ENCODE measurements at places on chromosomes 1 and 21.

DNA sequence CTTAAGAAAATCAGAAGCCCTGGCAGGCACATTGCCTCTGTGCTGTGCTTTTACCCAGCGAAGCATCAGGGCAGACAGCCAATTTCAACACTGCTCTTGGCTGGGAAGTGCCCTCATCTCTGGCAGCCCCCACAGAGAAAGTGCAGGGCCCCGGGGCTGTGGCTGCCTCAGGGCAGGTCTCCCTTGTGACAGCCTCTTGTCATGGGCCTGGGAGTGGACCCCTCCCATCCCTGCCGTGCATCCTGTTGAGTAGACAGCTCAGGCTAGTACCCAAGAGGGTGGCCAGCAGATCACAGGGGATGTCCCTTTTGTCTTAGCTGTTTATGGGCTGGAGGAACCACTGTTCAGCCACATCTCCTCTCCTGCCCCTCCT lies 23.3 kb downstream of the TTC34 start:
- H3K4me1 ChIP-seq: no peaks in the 10 kb centered on the region
- H3K36me3 ChIP-seq: no peaks in the 10 kb centered on the region
- H3K4me3 ChIP-seq: no peak overlapping the region
- no peak for DNase-seq
- no peak overlapping the region for H3K27ac ChIP-seq

DNA sequence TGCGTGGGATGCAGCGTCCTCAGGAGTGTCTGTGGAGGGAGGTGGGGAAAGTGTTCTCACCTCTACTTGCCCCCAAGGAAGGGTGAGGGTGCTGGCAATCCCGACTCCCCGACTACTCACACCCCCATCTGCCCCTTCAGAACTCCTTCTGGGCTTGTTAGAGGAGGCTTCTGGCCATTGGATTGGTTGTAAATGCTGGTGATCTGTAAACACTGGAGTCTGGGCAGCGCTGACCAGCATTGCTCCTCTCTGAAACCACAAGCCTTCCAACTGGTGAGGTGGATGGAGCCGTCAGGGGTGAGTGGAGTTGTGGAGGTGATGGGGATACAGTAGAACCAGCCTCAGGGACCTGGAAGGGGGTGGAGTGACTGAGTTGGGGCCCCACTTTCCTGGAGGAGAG lies 59.3 kb downstream of the NKAIN1 start:
- H3K4me3 ChIP-seq: no peak overlapping the region
- H3K36me3 ChIP-seq: no peaks in the 10 kb centered on the region
- no peaks in the 10 kb centered on the region for H3K4me1 ChIP-seq

DNA sequence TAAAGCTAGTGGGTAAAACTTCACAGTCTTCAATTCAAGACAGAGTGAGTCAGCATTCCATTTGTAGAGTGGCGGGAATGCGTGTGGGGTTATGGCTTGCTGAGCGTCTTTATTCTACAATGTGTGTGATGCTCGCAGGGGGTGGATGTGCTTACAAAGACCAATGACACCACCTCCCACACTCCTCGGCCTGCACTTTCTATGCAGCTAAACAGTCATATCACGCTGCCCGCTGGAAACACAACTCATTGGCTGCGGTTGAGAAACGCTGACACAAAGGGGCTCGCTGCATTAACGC lies 298.5 kb downstream of the PCP4 start:
- DNase-seq: no peak
- no peaks in the 10 kb centered on the region for H3K36me3 ChIP-seq
- H3K27ac ChIP-seq: no peak overlapping the region
- no peak overlapping the region for H3K4me3 ChIP-seq
- H3K27me3 ChIP-seq: no peaks in the 10 kb centered on the region
- no peaks in the 10 kb centered on the region for H3K4me1 ChIP-seq

- H3K36me3 ChIP-seq: no peaks in the 10 kb centered on the region
- peak; percentile 79 for DNase-seq
- no peak overlapping the region for H3K4me3 ChIP-seq
- peaks cover 4% of the 10 kb centered on the region for H3K27me3 ChIP-seq
- no peaks in the 10 kb centered on the region for H3K4me1 ChIP-seq
- H3K27ac ChIP-seq: no peak overlapping the region
These were observed 73.9 kb upstream of the VTCN1 start for GRCh38 chr1:117284399-117285215.

- H3K4me3 ChIP-seq: no peak overlapping the region
- H3K27me3 ChIP-seq: no peaks in the 10 kb centered on the region
- H3K4me1 ChIP-seq: no peaks in the 10 kb centered on the region
- DNase-seq: no peak
- no peak overlapping the region for H3K27ac ChIP-seq
These were observed 27.7 kb upstream of the SYT6 start for GRCh38 chr1:114181356-114181755.

GRCh38 chr1:20921285-20921684 lies 134.2 kb upstream of the HP1BP3 start:
- H3K36me3 ChIP-seq: peaks cover under 1% of the 10 kb centered on the region
- no peak overlapping the region for H3K27ac ChIP-seq

- H3K27me3 ChIP-seq: peaks cover 36% of the 10 kb centered on the region
- no peaks in the 10 kb centered on the region for H3K36me3 ChIP-seq
- H3K4me3 ChIP-seq: no peak overlapping the region
- no peaks in the 10 kb centered on the region for H3K4me1 ChIP-seq
- no peak overlapping the region for H3K27ac ChIP-seq
These were observed 623 bp downstream of the GNG4 start for GRCh38 chr1:235648954-235649367.

DNA sequence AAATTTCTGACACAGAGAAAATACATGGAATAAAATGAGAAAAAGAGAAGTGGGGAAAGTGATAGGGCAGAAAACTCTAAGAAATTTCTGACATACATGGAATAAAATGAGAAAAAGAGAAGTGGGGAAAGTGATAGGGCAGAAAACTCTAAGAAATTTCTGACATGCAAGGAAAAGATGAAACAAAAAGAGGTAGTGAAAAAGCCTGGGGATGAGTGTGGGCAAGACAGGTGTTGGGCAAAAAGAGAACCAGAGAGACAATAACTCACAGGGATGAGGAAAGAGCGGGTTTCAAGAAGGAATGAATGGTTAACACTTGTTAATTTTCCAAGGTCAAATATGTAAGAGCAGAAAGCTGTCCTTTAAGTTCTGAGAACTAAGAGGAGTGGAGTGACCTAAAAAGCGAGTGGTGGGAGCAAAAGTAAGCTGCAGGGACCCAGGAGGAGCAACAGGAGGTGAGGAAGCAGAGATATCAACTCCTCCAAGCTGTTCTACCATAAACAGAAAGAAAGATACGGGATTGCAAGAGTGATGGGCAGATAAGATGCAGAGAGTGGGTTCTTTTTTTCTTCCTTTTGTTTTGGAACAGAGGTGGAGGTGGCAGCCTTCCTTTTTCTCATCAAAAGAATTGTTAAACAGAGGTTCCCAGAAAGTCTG lies 29.9 kb upstream of the EXO1 start:
- no peak overlapping the region for H3K27ac ChIP-seq
- no peak overlapping the region for H3K4me3 ChIP-seq
- DNase-seq: no peak

DNA sequence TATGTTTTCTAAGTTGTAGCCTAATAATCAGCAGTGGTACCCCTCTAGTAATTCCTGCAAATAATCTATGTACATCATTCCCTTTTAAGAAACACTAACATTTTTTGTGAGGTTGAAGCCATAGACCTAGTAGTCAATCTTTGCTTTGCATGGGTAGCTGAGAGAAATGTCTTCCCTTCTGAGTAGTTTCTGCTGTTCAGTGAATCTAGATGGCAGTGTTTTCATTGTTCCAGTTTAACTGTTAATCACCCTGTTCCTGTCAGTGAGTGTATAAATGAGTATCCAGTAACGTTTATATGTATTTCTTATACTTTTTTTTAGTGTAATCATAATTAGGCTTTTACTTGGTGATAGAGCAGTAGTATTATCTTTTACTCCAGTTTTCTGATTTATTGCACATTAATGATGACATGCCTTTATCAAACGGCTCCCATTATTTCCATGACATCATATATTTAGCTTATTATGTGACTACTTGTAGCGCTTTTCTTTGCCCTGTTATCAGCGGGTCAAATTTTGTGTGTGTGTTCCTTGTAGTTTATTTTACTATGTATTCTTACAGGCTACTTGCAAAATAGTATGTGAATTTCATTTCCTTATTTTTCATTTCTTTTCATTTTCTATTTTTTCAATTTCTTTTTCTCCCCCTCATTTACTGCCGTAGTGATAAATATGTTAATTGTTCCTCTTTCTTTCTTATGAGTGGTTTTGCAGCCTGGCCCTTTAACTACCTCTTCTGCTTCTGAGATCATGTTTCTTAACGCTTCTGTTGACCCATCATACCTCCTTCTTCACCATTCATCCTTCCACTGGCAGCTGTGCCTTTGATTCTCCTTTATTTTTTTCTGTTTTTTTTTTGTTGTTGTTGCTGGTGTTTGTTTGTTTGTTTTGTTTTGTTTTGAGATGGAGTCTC lies 18.8 kb downstream of the CEP350 start:
- peaks cover 6% of the 10 kb centered on the region for H3K4me1 ChIP-seq
- no peaks in the 10 kb centered on the region for H3K27me3 ChIP-seq
- DNase-seq: no peak
- H3K27ac ChIP-seq: no peak overlapping the region

GRCh38 chr1:67479146-67479891 lies 49.1 kb upstream of the SERBP1 start:
- no peaks in the 10 kb centered on the region for H3K36me3 ChIP-seq
- DNase-seq: no peak
- no peaks in the 10 kb centered on the region for H3K4me1 ChIP-seq
- peaks cover 17% of the 10 kb centered on the region for H3K27me3 ChIP-seq

GRCh38 chr1:205950280-205950679 lies 7.0 kb upstream of the SLC26A9 start:
- H3K4me1 ChIP-seq: no peaks in the 10 kb centered on the region
- H3K27me3 ChIP-seq: peaks cover 59% of the 10 kb centered on the region
- peak; percentile 37 for DNase-seq
- no peaks in the 10 kb centered on the region for H3K36me3 ChIP-seq
- H3K4me3 ChIP-seq: no peak overlapping the region

GRCh38 chr21:42579456-42580075 lies 65.9 kb downstream of the SLC37A1 start:
- H3K36me3 ChIP-seq: no peaks in the 10 kb centered on the region
- no peak overlapping the region for H3K4me3 ChIP-seq
- DNase-seq: no peak

- no peaks in the 10 kb centered on the region for H3K4me1 ChIP-seq
- no peak overlapping the region for H3K27ac ChIP-seq
- DNase-seq: no peak
- no peak overlapping the region for H3K4me3 ChIP-seq
These were observed 1.5 kb downstream of the KCNA2 start for GRCh38 chr1:110604586-110605148.

GRCh38 chr1:183226963-183227362 lies 40.9 kb downstream of the LAMC2 start:
- H3K4me3 ChIP-seq: no peak overlapping the region
- no peak for DNase-seq
- H3K4me1 ChIP-seq: peaks cover 2% of the 10 kb centered on the region
- no peaks in the 10 kb centered on the region for H3K36me3 ChIP-seq

- H3K4me1 ChIP-seq: peaks cover 4% of the 10 kb centered on the region
- no peak for DNase-seq
- no peaks in the 10 kb centered on the region for H3K36me3 ChIP-seq
- peak overlapping the region; percentile 64 for H3K4me3 ChIP-seq
These were observed 853 bp upstream of the DOP1B start for GRCh38 chr21:36155603-36156338.

- DNase-seq: no peak
- no peaks in the 10 kb centered on the region for H3K27me3 ChIP-seq
- no peaks in the 10 kb centered on the region for H3K36me3 ChIP-seq
- H3K4me1 ChIP-seq: peaks cover 23% of the 10 kb centered on the region
These were observed 27.0 kb downstream of the NAV1 start for GRCh38 chr1:201565771-201566528.

DNA sequence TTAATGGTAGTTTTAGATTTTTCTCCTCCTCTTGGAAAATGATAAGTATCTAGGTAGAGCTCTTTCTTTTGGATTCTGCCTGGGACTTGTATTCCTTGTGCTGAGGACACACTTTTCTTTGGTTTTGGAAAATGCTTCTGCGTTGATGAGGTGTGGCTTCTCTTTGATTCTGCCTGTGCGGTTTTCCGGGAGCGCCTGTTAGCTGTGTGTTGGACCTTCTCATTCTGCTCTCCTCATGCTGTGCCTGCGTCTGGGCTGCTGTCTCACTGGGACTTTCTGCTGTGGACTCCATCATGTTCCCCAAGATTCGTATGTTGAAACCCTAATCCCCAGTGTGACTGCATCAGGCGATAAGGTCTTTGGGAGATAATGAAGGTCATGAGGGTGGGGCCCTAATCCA lies 21.0 kb downstream of the C1orf174 start:
- no peak overlapping the region for H3K27ac ChIP-seq
- no peak for DNase-seq
- H3K36me3 ChIP-seq: peaks cover 22% of the 10 kb centered on the region
- no peak overlapping the region for H3K4me3 ChIP-seq
- H3K27me3 ChIP-seq: no peaks in the 10 kb centered on the region

- H3K36me3 ChIP-seq: no peaks in the 10 kb centered on the region
- no peaks in the 10 kb centered on the region for H3K4me1 ChIP-seq
- DNase-seq: no peak
- H3K27ac ChIP-seq: no peak overlapping the region
- H3K4me3 ChIP-seq: no peak overlapping the region
- no peaks in the 10 kb centered on the region for H3K27me3 ChIP-seq
These were observed 54.1 kb downstream of the IGSF21 start for GRCh38 chr1:18161690-18162089.

DNA sequence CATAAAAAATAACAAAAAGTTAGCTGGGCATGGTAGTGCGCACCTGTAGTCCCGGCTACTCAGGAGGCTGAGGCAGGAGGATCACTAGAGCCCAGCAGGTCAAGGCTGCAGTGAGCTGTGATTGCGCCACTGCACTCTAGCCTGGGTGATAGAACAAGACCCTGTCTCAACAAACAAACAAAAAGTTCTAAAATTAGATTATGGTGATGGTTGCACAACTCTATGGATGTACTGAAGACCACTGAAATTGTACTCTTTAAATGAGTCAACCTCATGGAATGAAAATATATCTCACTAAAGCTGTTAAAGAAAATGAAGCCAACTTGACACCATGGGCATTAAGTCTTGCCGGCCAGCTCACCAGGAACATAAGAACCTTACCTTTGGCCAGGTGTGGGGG lies 9.1 kb downstream of the MRAP start:
- DNase-seq: peak; percentile 55
- no peak overlapping the region for H3K27ac ChIP-seq
- no peak overlapping the region for H3K4me3 ChIP-seq
- H3K36me3 ChIP-seq: peaks cover 7% of the 10 kb centered on the region
- H3K27me3 ChIP-seq: no peaks in the 10 kb centered on the region

DNA sequence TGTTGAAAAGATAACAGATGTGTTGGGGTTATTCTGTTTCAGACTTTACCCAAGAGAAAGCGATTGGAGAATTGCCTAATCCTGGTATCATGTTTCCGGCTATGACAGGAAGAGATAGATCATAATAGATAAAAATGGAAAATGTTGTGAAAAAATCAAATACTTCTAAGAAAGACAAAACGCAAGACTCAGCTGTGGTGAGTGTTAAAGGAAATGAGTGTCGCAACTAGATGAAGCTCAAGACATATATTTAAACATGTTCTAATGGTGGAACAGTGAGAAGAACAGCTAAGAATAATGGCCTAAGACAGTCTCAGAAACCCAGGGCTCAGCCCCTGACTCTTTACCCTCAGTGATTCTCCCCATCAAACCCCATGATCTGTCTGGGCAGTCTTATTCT lies 426.7 kb upstream of the RUNX1 start:
- peaks cover 14% of the 10 kb centered on the region for H3K4me1 ChIP-seq
- no peak overlapping the region for H3K4me3 ChIP-seq
- H3K36me3 ChIP-seq: no peaks in the 10 kb centered on the region
- DNase-seq: peak; percentile 75
- no peaks in the 10 kb centered on the region for H3K27me3 ChIP-seq
- H3K27ac ChIP-seq: peak overlapping the region; percentile 84

- peak; percentile 28 for DNase-seq
- H3K27me3 ChIP-seq: no peaks in the 10 kb centered on the region
- no peak overlapping the region for H3K4me3 ChIP-seq
- no peak overlapping the region for H3K27ac ChIP-seq
These were observed 446.6 kb downstream of the PTPRU start for GRCh38 chr1:29682919-29683295.

Measured in IMR-90 (cell line).